ENCODE measurements at places on chromosomes 11 and 22.

GRCh38 chr22:45481661-45482060 lies 21.0 kb upstream of the FBLN1 start:
- no peak for DNase-seq

DNA sequence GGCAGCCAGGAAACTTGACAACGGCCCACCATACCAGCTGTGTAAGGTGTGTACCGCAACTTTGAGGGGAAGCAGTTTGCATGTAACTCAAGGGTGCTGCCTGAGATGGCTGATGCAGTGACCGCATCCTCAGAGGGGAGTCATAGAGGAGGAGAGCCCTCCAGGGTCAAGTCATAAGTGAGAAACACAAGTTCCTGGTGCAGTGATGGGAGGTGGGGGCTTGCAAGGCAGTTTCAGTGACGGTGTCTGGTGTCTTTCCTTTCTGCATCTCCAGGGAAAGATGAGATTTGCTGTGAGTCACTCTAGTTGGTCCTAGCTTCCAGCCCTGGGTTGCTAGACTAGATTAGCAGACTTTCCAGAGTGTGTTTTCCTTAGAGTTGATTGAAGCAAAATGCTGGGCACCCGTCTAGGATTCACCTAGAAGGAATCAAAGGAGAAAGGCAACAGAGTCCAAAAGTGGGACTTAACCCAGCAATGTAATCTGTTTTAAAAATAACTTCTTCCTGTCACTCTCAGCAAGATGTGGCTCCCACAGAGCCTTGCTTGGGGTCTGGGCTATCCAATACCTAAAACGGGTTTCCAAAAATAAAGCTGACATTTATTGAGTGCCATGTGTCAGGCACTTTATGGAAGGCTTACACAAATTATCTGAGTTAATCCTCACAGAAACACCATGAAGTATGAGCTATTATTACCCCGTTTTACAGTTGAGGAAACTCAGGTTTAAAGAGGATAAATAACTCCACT lies 265.4 kb upstream of the PLET1 start:
- DNase-seq: no peak

DNA sequence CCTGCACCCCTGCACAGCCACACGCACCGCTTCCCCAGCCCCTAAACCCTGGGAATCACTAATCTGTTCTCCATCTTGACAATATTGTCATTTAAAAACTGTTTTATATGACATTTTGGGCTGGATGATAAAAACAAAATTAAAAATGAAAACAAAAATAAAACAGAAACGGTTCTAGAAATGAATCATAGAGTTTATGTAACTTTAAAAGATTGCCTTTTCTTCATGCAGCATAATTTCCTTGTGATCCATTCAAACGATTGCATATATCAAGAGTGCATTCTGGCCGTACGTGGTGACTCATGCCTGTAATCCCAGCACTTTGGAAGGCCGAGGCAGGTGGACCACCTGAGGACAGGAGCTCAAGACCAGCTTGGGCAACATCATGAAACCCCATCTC lies 6.6 kb upstream of the FAM118A start:
- DNase-seq: no peak

DNA sequence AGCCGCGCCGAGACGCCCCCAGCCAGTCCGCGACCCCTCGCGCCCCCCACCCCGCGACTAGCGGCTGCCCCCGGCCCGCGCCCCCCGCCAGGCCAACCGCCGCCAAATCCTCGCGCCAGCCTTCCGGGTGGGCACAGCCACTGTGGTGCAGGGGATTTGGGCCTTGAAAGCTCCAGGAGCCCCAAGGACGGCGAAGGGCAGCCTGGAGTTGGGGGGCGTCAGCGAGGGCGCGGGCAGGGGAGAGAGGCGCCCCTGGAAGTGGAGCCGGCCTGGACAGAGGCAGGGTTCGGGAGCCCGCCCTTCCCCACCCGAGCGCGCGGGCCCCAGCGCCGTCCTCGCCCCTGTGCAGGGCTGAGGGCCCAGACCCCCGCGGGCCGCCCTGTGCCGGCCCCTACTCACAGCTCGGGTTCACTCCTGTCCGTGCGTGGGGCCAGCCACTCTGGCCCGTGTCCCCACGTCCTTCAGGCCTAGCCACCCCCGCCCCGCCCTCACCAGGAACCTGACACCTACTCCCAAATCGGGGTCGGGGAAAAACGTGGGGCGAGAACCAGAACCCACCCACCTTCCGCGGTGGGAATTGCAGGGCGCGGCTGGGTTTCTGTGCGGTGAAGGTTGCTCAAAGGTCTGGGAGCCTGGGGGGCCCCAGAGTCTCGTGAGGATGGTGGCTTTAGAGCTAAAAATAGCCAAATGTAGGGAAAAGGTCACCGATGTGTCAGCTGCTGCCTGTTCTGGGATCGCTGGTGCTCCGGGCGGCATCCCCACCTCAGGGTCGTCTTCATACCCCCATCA lies at the start of gene CPT1B:
CPT1B (minus strand) TSS at position 441 of the 789 bp plus-strand sequence. CDS start 512 bp downstream, outside the sequence.
- DNase-seq: no peak

GRCh38 chr11:72951888-72952287 lies 137.7 kb downstream of the ATG16L2 start:
- no peak for DNase-seq

GRCh38 chr11:108697872-108698473 lies 33.1 kb downstream of the DDX10 start:
- peak; percentile 16 for DNase-seq

GRCh38 chr11:36210529-36210928 lies 78.7 kb downstream of the COMMD9 start:
- DNase-seq: no peak

DNA sequence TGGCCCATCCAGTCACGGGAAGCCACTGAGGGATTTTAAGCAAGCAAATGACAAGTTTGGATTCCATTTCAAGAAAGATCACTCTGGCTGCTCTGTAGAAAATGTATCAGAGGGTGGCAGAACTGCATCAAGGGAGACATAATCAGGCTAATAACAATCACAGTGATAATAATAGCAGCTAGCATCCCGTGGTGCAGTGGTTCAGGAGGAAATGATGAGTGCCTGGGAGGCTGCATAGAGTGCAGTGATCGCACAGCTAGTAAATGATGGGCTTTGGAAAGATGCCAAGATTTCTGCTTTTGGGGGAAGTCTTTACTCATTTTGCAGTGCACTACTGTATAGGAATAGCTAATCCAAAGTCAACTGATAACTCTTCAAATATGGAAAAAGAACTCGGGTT lies 35.8 kb downstream of the TNRC6B start:
- DNase-seq: no peak

GRCh38 chr11:1455763-1456060 lies 30.9 kb downstream of the MOB2 start:
- DNase-seq: no peak

DNA sequence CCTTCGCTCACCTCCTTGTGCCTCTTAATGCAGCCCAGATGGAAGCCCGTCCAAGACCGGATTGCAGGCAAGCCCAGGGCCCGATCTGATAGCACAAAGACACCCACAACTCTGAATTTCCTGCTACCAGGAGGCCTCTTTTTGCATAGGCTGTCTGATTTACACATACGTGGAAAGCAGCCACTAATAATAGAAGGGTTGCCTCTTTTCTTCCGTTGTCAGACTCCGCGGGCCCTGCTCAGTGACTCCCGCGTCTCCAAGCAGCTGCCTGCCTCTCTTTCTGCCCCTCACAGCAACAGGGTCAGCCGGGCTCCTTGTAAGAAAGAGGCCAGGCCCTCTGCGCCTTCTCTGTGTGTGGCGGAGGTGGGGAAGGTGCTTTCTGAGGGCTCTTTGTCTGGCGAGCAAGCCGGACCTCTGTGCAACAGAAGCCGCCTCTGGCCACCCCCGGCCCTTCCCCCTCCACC lies 26.7 kb downstream of the FLI1 start:
- DNase-seq: no peak

GRCh38 chr11:35414776-35415175 lies 4.6 kb downstream of the SLC1A2 start:
- DNase-seq: no peak

DNA sequence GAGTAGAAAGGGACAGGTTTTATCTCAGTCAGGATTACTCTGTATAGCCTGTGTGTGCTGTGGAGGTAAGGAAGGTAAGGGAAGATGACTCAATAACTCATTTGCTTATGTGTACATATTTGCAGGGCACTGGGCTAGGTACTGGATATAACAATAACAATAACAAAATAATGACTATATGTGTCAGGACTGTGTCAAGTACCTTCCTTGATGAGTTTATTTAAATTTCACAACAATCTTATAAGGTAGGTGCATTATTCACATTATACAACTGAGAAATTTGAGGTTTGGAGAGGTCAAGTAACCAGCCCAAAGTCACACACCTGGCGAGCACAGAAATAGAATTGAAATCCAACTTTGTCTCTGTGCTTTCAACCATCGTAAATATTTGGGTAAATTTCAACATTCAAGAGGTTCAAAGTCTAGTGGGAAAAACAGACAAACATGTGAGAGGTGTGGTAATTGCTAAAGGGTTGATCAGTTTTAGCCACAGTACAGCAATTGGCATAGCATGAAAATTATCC lies 131.8 kb downstream of the APIP start:
- no peak for DNase-seq

- DNase-seq: no peak
Measured at GRCh38 chr22:27801616-27802345, at the start of gene MN1. TSS of gene MN1 (minus strand) at chr22:27801756. CDS start at chr22:27800543, 1,213 bp downstream.

DNA sequence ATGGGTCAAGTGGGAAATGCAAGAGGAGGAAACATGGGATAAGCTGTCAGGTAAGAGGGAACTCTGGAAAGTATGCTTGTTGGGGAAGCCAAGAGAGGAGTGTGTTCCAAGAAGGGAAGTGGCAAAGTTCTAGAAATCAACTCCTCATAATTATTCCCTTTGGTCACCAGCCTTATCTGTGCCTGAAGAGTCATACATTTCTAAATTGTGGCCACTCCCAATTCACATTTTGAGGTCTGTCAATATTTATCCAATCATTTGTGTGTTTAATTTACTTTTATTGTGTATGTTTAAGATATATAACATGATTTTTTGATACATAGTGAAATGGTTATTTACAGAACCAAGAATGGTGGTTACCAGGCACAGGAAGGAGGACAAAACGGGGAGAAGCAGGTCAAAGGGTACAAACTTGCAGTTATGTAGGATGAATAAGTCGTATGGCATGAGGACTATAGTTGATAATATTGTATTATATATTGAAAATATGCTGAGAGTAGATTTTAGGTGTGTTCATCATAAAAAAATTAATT lies 131.7 kb downstream of the GRIA4 start:
- DNase-seq: no peak

DNA sequence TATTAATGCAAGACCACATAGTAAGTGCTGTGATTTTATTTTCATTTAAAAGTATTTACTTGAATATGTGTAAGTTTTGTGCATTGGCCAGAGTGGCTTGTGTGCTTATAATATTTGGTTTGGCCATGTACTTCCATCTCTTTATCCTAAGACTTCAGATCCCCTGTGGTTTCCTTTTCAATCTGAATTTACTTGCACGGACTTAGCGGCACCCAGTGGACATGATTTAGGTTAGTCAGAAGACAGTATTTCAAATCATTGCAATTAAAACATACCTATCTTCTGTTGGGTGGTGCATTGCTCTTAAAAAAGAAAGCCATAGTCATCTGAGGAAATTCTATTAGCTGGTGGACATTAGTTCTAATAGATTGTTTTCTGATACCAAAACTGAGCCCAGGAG lies 30.7 kb downstream of the PIWIL4 start:
- no peak for DNase-seq

DNA sequence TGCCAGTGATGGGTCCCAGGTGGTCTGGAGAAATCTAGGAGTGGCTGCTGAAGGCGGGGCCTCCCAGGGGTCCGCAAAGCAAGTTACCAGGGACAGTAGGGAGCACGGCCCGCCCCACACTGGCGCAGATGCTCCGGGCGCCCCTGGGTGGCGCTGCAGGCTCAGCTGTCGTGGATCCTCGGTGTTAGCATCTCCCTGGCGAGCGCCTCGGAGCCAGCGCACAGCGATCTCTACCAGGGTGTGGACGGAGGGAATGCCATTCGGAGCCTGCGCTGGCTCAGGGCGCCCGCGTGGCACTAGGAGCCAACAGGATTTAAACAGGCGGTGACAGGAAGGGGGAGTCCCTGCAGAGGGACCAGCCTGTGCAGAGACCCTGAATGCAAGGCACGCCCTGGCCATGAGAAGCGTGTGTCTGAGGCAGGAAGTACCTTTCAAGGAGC lies 20.2 kb downstream of the FADS3 start:
- peak; percentile 79 for DNase-seq

DNA sequence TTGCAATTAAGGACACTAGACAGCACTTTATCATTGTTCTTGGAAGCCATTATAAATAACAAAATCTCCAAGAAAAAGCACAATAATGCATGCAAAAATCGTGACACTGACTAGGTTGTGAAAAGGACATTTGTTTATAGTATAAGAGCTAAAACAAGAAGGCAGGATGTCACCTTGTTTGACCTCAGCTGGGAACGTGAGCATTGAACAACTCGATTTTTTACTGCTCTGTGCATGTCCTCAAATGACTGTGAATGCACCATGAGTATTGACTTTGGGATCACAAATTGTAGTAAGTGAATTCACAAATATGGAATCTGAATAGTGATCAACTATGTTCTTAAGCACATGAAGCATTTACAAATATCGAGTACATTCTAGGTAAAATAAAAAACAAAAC lies 35.3 kb upstream of the ARHGAP20 start:
- DNase-seq: no peak

DNA sequence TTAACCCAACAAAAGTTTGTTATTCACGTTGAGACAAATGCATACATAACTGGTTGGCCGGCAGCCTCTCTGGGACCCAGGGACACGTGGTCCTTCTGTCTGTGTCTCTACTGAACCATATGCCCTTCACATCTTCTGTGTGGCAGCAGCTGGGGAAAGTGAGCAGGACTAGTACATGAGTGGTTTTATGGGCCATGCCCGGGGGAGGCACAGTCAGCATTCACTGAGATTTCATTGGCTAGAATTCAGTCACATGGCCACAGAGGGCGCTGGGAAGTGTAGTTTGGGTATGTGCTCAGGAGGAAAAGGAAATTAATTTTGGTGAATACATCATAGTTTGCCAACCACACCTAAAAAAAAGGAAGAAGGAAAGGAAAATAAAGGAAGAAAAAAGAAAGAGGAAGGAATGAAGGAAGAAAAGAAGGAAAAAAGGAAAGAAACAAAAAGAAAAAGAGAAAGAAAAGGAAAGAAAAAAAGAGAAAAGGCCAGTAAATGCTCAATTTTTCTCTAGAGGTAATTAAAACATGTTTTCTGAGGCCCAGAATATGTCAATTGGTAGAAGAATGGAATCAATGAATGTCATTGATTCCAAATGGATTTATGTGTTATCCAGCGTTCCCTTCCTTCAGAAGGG lies 55.9 kb upstream of the KIRREL3 start:
- no peak for DNase-seq

GRCh38 chr22:35873426-35873825 lies 155.2 kb downstream of the RBFOX2 start:
- no peak for DNase-seq

Data from hematopoietic multipotent progenitor cell treated with erythropoietin and hydrocortisone succinate and interleukin-3 and kit ligand, for 15 days (in vitro differentiated cells).